Chondrocyte (in vitro differentiated cells): ENCODE measurements at places on chromosomes 6 and 20. TPM values are rescaled to one million over a fixed set of nuclear protein-coding genes. Genes with fewer than 3 reads are reported as not detected.
A peak's percentile ranks its signal among the peaks of the same experiment; 100 is the strongest.

The ZSCAN31 gene
- total RNA-seq, result 1.8 to 2.6 TPM (median 2.0 TPM) in 3 replicates

The MTO1 gene
- 18.4 to 26.0 TPM (median 25.6 TPM) in 3 replicates for total RNA-seq

The NXT1 gene
- 16.9 to 18.2 TPM (median 18.1 TPM) in 3 replicates for total RNA-seq

The AVP gene
- not detected in 3 replicates for total RNA-seq

The PTPRK gene
- 63.3 to 69.9 TPM (median 67.0 TPM) in 3 replicates for total RNA-seq

DNA sequence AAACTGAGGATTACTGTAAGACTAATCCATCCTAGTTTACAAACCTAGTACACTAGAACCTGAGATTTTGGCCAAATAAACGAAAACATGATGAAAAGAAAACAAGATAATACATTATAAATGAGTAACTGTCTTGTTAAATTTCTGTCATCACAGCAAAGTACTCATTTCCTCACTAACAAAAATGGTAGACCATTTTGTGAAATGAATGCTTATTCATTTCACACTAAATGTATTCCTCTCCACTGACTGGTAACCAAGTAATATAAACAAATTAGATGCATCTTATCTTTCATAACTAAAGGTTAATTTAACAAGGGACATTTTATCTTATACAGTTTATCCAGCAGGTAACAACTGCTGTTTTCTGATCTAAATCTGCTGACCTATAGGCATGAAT lies 143.7 kb downstream of the REV3L start:
- DNase-seq, result no peak

- no peak for DNase-seq
Observed at GRCh38 chr6:150352321-150353296, 16.2 kb upstream of the IYD start.

DNA sequence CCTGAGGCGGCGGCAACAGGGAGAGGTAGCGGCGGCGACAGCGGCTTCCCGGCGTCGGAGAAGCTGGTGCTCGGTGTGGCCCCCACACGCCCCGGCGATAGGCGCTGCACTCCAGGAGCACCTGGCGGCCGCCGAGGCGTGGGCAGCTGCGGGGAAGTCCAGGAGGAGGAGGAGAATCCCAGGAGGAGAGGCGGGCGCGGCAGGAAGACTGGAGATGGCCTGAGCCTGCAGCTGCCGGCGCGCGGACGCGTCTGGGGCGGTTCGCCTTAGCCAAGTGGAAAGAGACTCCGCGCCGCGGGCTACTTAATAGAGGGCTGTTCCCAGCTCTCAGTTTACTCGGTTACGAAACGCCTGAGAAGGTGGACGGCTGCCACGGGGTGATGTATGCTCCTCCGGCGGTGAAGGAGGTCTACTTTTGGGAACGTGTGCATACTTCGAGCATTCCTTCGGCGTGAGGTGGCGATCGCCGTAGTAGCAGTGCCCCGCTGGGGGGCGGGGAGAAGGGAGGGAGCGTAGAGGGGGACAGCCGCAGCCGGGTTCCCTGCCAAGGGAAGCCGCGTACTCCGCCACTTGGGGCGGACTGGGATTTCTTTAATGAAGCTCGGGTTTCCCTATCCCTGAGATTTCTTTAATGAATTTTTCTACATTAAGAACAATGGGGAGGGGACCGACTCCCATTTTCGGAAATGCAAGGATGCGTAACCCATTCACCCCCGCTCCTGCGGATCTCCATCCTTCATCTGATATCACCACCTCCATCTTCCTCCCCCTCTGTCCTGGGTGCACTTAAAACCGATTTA lies at the start of gene COL12A1:
TSS of gene COL12A1 (minus strand) at position 278 of the 800 bp plus-strand sequence. CDS start 3,261 bp downstream, outside the sequence.
- DNase-seq, result peak; percentile 99

DNA sequence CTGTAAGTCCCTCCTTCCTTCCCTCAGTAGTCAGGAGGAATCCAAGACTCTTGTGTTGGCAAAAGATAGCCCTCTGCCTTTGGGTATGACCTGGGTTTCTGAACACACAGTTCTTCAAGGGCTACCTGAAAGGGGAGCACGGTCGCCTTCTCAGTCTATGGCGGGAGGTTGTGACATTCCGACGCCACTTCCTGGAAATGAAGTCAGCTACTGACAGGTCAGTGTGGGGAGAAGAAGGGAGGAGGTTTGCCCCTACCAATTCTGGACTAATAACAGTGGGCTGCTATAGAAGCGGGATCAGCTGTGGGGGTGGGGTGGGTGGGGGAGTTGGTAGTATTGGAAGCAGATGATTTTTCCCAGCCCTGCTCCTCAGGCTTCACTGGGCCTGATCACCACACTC lies 11.5 kb downstream of the CEP250 start:
- DNase-seq, result no peak

GRCh38 chr6:107695061-107695720 lies 128.9 kb downstream of the SCML4 start:
- DNase-seq, result no peak

DNA sequence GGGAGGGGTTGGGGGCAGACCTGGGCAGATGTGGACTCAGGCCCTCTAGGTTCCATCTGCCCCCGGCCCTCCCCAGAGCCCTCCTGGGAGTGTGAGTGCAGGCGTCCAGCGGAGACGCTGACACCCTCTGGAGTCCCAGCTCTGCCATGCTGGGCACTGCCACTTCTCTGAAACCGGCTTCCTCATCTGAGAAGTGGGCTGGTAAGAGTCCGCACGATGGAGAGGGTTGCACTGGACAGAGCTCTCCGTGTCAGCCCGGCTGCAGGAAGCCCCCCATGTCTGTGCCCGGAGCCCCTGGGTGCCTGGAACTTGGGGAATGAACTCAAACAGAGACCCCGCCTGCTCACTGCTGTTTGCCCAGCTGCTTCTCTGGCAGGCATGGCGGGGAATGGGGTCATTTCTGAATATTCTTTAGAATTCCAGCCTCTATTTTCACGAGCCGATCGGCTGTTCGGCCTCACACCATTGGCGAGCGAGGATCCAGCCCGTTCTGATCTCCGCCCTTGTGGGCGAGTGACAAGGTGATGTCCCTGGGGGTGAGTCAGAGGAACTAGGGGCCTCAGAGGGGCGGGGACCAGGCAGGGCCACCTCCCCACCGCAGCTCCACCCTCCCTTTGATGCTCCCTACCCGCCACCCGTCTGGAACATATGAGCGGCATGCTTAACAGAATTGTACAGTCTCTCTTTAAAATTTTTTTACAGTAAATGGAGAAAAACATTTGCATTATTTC lies 47.8 kb upstream of the GATA5 start:
- no peak for DNase-seq

DNA sequence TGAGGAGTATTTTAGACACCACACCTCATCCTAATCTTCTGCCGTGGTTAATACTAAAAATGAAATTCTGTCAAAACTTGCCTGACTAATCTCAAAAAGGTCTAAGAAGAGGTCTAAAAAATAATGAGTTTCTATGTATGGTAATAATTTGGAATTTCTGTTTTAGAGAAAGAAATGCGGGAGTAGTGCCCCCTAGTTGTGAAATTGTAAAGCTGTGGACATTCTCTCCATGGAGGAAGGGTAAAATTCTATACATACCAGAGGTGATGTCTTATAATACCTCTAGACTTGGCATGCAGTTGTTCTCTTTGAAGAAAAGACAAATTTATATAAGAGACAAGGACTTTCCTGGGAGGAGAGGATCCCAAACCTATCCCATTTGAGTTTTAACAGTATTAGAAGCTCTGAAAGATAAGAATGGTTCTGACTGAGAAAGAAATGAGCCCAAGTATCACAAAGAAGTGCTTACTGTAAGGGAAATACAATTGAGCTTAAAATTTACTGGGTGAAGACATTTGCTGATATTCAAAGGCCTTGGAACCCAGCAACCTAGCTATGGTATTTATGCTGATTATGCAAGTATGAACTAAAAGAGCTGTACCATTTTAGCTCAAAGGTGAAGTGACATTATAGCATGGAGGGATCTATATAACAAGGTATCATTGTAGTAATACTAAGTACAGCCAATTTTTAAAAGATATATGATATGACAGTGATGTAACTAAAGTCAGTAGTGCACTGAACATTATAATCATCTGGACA lies 5.1 kb upstream of the EPHA7 start:
- DNase-seq, result no peak

GRCh38 chr6:159093609-159094443 lies 49.0 kb upstream of the TAGAP start:
- no peak for DNase-seq

- no peak for DNase-seq
Observed at GRCh38 chr6:160141001-160141726, 19.5 kb downstream of the SLC22A1 start.

DNA sequence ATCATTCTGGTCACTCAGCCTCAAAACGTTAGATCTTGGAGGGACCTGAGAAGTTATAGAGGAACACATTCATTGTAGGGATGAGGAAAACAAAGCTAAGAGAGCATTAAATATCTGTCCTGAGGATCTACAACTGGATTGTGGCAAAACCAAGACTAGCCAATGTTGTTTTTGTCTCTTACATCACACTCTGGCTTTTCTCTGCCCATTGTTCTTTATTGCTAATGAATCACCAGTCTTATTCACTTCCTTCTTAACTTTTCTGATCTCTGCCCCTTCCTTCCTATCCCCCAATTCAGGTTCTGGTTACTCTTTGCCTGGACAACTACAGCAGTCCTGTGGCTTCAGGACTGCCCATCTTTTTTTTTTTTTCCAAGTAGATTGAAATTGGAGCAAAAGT lies 57.0 kb upstream of the PREP start:
- no peak for DNase-seq

DNA sequence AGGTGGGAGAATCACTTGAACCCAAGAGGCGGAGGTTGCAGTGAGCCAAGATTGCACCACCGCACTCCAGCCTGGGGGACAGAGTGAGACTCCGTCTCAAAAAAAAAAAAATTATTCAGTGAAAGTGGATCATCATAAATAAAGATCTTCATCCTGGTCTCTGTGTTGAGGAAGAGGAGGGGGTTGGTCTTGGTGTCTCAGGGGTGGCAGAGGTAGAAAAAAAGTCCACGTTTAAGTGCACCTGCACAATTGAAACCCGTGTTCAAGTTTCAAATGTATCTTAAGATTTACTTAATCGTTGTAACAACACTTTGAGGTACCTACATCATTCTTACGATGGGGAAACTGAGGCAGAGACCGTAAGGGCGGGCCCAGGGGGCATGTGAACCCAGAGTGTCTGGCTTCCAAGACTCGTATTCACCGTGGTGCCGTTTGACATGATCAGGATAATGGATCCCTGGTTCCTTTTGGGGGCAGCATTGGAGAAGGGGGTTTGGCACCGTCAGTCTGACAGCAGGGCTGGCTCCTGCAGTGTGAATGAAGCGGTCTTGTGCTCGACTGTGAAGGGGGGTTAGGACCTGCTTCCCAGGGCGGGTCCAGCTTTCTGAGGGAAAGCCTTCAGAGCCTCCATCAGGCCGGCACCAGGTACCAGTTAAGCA lies 32.9 kb upstream of the ID1 start:
- DNase-seq, result no peak

DNA sequence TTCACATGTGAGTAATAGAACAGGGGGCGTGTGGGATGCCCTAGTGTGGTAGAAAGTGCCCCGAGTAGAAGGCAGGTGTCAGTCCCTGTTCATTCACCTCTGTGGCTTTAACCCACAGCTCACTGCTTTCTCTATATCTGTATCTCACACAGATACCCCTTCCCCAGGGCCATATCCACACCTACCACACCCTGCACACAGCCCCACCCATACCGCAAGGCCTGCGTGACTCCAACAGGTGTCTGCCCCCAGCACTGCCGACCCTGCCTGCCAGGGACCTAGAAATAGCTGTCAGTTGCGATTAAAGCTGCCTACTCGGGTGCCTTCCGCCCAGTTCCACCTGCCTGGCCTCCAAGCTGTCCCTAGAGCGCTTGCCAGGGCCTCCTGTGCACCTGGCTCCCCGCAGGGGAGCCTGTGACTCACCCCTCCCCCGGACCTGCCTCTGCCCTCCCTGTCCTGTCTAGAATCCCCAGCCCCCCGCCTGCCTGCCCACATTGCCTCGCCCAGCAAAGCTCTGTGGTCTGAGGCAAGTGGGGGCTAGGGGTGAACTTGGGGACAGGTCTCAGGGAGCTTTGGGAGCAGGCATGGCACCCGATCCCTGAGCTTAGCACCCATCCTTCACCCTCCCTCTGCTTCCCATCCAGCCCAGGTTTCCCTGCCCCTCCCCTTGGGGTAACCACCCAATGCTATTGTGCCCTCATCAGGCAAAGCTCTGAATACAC lies 38.3 kb upstream of the ID1 start:
- no peak for DNase-seq

GRCh38 chr6:146290589-146290901 lies 253.1 kb upstream of the RAB32 start:
- DNase-seq, result no peak

DNA sequence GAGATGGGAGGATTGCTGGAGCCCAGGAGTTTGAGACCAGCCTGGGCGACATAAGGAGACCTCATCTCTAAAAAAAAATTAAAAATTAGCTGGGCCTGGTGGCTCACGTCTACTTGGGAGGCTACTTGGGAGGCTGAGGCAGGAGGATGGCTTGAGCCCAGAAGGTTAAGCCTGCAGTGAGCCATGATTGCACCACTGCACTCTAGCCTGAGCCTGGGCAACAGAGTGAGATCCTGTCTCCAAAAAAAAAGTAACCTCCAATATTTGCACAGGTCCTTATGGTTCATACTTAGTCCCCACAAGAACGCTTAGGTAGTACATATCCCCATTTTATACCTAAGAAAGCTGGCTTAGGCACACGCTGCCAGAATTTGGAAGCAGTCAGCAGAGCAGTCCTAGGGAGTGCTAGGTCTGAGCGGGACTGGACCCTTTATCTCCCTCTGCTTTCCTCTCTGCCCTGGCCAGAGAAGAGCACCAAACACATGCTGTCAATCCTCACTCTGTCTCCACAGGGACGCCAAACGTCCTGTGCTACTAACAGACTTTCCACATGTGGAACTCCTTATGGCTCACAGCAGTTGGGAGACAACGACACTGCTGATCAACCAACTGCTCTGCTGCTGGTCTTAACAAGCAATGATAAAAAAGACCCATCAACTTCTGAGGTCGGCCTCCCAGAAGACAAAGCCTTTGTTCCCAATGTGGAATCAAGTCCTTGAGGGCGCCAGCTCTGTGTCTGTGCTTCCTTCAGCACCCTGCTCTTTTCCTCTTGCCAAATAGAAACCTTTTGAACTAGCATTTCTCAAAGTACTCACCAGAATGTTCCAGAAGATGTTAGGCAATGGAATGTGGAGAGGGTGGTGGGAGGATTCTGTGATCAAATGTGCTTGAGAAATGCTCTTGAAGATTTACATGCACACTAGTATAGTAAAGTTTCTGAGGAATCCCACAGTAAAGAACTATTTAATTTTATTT lies 226.3 kb upstream of the DTNBP1 start:
- DNase-seq, result no peak

DNA sequence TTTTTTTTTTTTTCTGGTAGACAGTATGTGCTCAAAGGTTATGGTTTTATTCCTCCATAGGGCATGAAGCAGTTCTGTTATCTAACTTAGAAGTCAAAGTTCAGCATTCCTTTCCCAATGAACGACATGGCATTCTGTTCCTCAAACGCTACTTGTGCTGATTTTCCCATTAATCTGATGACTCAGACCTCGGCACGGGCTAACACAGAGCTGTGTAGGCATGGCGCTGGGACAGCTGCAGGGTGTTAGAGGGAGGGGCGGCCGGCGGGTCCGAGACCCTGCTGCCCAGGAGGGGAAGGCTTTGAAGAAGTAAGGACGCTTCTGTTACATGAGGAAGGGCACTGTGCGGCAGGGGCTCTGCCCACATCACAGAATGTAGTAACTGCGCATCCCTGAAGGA lies 93.6 kb upstream of the AGPAT4 start:
- no peak for DNase-seq

GRCh38 chr20:52348434-52348833 lies 156.9 kb upstream of the ZFP64 start:
- DNase-seq, result no peak

GRCh38 chr6:170032197-170032596 lies 258.7 kb downstream of the DLL1 start:
- peak; percentile 56 for DNase-seq
